Fibroblast of skin of scalp (primary cell): ENCODE measurements at places on chromosomes 12 and 14.

- DNase-seq, result no peak
These were observed 12.7 kb downstream of the PPP2R5C start for GRCh38 chr14:101774006-101774795.

- DNase-seq, result no peak
These were observed 55.5 kb downstream of the CRACR2A start for GRCh38 chr12:3697311-3697870.

DNA sequence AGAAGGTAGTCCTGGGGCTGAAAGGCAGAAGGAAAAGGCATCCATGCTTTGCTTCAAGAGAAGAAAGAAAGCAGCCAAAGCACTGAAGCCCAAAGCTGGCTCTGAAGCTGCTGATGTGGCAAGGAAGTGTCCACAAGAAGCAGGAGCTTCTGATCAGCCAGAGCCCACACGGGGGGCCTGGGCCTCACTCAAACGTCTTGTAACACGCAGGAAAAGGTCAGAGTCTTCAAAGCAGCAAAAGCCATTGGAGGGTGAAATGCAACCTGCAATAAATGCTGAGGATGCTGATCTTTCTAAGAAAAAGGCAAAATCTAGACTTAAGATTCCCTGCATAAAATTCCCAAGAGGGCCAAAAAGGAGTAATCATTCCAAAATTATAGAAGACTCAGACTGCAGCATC is 3.2 kb downstream of the AKAP5 start:
- no peak for DNase-seq

DNA sequence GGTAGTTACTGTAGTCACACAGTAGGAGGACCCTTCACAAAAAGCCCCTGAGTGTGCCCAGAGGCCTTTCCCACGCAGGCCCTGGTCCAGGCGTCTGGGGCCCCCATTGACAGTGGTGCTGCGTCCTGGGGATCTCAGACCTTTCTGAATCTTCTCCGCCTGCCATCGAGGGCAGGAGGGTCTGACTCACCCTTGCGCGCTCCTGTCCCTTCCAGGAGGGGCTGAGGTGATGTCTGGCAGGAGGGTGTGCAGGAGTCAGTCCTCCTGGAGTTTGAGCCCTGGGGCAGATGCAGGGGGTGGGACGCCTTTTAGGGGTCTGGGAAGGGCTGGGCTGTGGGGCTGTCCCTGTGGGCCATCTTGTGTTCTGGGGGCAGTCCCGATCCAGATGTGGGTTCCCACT is 386.8 kb downstream of the TMEM121 start:
- DNase-seq, result no peak

GRCh38 chr12:126067626-126068329 is 1002.5 kb downstream of the AACS start:
- DNase-seq, result no peak

DNA sequence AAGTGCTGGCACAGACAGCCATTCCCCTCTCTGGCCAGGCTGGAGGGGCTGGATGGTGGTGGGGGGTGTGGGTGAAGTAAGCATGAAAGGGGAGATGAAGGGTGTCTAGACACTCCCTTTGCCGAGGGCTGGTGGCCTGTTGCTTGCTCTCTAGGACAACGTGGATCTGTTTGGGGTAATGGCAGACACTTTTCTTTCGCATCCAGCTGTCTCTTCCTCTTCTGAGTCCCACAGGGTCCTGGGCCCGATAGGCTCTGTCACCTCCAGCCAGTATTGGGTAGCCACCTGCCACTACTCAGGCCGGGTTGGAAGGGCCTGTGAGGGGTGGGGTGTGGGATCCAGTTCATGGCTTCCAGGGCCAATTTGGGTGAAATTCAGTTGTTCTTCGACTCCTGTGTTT is 218.1 kb downstream of the CACNA1C start:
- DNase-seq, result no peak

- DNase-seq, result no peak
These were observed 5.8 kb upstream of the GLT8D2 start for GRCh38 chr12:104055686-104056388.

DNA sequence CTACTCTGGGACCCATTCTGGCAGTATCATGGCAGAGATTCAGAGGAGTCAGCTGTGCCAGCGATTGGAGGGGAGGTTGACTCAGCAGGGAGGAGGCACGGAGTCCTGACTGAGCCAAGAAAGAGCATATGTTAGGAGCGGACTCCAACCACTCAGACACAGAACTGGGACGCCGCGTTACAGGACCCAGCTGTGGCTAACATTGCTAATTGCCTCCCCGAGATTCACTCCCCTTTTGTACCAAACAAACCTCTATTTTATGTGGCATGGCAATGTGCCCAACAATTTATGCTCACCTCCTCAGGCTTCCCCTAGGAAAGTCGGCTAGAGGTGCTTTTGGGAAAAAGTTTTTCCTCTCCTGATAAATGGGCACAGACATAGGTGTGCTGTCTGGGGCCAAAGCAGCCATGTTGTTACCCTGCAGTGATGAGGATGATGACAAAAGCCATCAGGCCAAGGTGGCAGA is 15.2 kb upstream of the CLIP1 start:
- peak; percentile 61 for DNase-seq

- no peak for DNase-seq
These were observed 536.7 kb downstream of the FLRT2 start for GRCh38 chr14:86066651-86067050.

GRCh38 chr12:15404485-15404884 is 82.2 kb downstream of the PTPRO start:
- DNase-seq, result peak; percentile 82

DNA sequence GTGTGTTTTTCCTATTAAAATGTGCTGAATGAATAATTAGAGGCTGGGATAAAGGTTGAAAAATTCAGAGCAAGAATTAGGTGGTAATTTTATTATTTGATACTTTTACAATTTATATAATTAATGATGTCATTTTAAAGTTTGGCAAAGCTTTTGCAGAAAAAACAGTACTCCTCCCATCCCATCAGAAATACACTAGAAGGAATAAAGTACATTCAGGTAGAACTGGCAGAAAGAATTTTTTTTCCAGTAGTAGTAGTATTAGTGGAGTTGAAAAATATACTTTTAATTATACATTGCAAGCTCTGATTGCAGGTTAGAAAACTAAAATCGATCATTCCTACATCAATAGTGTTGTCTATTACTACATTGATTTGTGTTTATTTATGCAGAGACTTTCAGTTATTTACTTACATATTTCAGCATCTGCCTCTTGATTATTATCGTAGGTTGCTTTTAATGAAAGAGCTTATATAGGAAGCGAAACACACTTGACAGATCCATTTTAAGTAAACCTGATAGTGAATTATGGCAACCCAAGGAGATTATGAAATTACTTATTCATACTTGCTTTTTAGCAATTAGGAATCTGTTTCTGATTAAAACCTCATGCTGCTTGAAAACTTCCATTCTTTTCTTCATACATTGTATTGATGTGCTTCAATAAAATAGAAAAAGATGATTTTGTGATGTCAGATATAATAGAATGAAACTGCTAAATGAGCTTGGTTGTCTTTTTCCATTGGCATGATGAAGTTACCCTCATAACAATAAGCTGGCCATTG is 10.1 kb downstream of the FOXG1 start:
- no peak for DNase-seq

- DNase-seq, result peak; percentile 7
These were observed 257.7 kb downstream of the NAV3 start for GRCh38 chr12:78088391-78088832.

DNA sequence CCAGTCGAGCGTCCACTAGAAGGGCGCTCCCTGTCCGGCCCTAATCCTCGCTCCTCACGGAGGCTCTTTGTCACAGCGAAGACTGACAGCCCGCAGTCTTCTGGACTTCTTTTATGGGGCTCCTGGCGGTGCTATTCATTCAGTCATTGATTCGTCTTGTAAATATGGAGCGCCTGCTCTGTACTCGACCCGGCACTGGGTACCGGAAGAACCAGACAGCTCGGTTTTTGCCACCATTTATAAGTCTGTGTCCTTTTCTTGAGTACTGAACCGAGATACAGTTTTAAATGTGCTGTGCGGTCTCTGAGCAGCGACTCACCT is 570 bp downstream of the DMAC2L start:
- no peak for DNase-seq

GRCh38 chr12:115506822-115507559 is 770.5 kb downstream of the MED13L start:
- no peak for DNase-seq

DNA sequence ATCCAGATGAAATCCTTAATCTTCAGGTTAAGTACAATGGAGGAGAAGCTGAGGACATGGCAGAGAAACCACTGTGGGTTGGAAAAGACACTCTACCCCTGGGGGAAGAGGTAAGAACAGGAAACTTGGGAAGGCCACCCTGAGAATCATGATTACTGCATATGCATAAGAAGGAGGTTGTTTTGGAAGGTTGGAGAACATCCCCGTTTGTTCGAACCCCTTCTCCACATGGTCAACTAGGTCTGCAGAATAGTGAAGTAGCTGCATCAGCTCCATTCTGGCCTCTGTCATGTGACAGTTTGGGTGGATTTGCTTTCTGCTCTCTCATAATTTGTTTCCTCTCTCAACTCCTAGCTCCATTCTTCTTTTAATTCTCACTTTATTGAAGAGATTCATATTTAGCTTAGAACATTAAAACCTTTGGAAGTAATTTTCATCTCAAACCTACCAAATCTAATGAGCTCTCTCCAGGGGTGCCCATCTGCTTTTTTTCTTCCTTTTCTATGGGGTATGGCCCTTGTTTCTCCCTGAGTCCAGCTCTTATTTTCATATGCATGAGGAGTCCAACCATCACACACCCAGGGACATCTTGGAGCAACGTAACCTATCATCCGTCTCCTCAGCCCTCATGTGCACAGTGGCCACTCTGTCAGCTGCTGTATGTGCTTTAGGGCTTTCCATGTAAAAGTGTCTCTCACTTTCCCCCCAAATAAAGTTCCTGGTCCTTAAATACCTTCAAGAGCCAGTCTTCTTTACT is 820.3 kb downstream of the TMEM121 start:
- no peak for DNase-seq

GRCh38 chr14:63647696-63648410 is 6.2 kb upstream of the WDR89 start:
- peak; percentile 6 for DNase-seq
